ENCODE measurements at places on chromosomes 5 and 9.
A peak's percentile ranks its signal among the peaks of the same experiment; 100 is the strongest.

GRCh38 chr5:147037515-147038205, 159.1 kb upstream of the PPP2R2B start:
- DNase-seq = no peak

DNA sequence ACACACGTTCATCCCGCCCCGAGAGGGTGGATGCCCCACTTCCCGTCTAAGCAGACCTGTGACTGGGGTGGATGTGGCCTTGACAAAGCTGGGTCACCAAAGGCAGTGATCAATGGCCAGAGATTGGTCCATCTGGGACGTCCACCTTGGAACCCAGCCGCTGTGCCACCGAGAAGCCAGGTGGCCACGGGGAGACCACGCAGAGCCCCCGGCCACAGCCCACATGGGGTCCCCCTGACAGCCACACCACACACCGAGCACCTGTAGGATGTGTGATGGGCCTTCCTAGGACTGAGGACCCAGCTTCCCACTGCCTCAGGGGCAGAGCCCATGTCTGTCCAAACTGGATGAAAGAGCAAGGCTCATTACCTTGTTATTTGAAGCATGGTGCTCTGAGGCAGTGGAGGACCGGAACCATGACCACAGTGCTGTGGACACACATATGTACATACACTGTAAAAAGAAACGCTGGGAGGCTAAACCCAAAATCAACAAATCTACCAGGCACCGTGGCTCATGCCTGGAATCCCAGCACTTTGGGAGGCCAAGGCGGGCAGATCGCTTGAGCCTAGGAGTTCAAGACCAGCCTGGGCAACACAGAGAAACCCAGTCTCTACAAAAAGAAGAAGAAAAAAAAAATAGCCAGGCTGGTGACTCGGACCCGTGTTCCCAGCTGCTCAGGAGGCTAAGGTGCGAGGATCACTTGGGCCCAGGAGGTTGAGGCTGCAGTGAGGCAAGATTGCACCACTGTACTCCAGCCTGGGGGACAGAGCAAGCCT, 50.1 kb downstream of the MRPL36 start:
- DNase-seq = no peak

DNA sequence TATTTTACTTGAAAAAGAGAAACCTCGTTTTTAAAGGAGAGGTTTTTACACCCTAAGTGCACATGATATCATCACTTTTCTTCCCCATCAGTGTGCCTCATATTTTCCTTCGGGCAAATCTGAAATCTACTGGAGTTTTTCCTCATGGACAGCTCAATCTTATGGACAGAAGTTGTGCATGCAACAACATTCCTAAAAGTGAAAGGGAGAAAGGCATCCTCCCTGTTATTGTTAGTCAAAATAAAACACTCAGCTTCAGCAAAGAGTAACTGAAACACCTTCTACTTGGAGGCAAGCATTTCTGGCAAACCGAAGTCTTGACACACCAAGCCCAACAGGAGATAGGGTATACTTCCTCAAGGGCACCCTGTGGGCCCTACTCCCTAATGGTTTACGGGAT, 217.9 kb downstream of the BNC2 start:
- no peak for DNase-seq

GRCh38 chr5:94818904-94819303, 200.4 kb downstream of the SLF1 start:
- DNase-seq = no peak

DNA sequence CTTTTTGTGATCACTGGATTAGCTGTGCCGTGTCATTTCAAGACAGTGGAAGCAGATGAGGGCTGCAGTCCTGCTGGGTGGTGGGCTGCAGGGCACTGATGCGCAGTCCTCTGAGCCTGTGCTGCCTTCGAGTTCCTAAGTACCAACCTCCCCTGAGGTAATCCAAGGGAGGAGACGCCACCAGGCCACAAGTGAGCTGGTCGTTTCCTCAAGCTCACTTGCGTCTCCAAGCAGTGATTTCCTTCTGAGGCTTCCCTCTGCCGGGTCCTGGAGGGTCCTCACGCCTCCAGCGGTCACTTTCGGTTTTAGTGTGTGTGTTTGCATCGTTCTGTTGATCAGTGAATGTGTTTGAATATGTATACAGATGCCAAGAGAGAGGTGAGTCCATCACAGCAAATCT, 115.7 kb downstream of the TRIO start:
- no peak for DNase-seq

- DNase-seq = no peak
Observed at GRCh38 chr5:59360130-59360555, 533.4 kb downstream of the PDE4D start.

DNA sequence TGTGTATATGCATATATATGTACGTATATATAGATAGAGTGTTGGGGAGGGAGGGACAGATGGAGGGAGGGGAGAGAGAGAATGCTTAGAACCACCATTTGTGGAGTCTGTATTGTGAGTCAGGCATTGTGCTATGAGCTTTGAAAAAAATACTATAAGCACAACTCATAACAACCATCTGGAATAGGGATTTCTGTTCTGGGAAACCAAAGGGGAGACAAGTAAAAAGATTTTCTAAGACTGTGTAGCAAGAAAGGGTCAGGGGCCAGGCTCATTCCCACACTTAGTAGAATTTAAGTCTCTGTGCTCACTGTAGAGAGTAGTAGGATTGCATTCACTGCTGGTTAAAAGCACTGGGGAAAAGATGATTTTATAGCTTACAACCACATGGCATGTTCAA, 202.3 kb upstream of the SGCD start:
- DNase-seq = no peak

DNA sequence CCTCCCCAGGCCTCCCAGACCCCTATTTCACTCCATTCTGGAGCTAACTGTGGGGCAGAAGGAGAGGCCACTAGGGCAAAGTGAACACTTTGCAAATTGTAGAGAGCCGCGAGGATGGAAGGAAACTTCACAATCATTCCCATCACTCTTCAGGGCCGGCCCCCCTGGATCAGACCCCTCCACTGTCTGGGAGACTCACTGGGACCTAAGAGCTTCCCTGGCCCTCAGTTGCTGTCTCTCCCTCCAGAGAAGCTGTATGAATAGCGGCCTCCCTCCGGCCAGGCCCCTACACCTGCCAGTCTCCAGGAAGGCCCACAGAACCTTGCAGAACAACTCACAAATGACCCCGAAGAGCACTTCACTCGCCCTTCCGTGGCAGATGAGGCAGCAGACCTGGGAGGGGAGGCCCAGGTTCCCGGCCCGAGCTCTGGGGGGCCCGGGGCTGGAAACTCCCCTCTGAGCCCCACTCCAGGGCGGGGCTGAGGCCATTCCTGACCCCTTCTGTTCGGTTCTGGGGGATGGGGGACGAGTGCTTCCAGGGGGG, 141.9 kb upstream of the IER5L start:
- no peak for DNase-seq

DNA sequence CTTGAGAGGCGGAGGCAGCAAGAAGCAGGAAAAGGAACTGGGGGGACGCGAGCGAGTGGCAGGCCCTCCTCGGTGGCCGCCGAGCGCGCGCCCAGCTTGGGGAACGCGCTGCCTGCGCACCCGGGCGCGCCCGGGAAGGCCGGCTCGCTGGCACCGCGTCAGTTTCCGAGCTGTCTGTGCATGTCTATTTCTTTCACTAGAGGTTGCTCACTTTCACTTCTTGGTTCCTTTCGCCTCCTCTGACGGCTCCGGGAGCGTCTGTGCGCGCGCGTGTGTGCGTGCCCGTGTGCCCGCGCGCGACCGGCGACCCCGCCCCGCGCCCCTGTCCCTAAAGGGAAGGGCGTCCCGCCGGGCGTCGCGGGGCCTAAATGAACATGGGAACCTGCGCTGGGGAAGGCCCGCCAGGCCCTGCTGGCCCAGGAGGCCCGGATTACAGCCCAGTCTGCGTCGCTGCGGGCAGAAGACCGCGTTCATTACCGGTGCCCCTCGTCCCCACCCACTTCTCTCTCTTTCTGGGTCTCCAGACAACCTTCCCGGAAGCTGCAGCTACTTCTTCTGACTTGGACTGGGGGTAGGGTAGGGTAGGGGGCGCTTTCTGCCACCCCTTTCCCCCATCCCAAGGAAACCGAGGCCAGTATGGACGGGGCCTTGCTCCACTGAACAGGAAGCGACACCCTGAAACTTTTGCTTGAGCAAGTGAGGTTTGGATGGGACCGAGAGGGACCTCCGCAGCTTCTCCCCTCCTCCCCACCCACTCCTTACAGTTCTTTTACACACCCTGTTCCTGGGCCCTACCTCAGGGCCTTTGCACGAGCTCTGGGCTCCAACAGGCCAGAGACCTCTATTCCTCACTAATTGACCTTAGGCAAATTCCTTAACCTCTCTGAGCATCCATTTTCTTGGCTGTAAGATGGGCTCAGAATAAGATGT, 205.8 kb upstream of the IER5L start:
- peak; percentile 85 for DNase-seq

- no peak for DNase-seq
Observed at GRCh38 chr5:135211791-135212190, 177.8 kb upstream of the PITX1 start.

- DNase-seq = no peak
Observed at GRCh38 chr5:139492700-139493192, 10.2 kb upstream of the STING1 start.

DNA sequence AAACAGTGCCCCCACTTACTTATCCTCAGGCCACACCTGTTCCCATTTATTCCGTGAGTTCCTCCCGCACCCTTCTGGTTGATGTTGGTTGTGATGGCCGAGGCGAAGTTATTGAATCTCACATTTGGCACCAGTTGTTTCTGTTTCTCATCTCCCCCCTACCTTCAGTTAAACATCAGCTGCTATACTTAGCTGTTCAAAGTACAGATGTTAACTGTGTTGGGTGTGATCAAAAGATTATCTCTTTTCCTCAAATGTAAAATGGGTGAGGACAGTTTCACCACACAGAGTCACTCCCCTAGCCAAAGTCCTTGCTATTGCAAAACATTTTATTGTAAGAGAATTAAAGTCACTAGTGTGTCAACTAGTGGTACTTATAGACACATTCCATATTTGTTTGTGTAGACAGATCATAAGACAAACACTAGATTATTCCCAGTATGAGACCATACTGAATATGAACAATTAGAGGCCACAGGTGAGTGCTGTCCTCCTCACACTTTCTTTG, 43.2 kb upstream of the PRSS3 start:
- no peak for DNase-seq

- no peak for DNase-seq
Observed at GRCh38 chr9:131633491-131634031, 88.2 kb downstream of the PRRT1B start.

DNA sequence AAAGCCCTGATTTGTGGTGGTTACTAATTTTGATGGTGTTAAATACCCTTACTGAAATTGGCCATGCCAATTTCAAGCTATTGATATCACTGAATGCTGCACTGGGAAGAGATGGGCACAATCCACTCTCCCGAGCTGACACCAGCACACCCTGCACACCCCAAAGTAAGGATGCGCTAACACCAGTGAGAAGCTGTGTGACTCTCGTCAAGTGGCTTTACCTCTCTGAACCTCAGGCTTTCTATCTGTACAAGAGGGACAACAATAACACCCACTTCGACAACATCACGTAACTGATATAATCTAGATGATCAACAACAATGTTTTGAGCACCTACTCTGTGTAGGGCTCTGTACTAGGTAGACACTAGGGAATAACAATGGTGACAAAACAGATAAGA, 8.0 kb upstream of the AKNA start:
- no peak for DNase-seq

DNA sequence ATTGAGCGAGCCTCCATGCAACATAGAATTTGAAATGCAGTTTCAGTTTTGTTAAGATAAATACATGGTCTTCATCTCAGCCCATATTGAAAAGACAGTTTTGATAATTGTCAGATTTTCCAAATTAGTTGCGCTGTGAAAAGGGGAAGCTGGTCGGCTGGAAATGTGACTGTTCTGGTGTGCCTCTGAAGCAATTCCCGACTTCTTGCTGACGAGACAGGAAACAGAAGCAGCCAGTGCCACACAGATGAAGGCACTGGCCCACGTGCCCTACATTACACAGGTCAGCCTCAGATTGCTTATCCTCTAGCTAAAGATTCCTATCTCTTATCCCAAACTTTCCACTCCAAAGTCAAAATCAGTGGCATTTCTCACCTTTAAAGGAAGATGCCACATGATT, 214.1 kb upstream of the TLE4 start:
- peak; percentile 17 for DNase-seq

DNA sequence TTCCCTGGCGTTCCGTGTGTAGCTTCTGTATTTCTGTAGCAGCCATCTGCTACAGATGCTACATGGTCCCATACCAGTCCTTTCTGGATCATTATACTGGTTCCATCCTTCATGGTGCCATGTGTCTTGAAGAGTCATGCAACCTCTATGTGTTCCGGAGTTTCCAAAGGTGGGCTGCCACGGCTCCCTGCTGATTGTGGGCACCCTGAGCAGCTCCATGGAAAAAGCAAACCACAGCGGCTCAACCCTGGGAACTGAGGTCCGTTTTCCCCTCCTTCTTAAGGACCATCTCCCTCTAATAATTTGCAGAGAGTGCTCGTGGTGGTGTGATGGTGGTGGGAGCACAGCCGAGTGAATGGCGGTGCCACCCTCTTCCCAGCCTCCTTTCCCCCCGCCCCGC, 600.4 kb downstream of the CCDC171 start:
- DNase-seq = no peak

GRCh38 chr5:149822301-149822700, 92.2 kb downstream of the PPARGC1B start:
- DNase-seq = no peak

GRCh38 chr9:132669698-132670456, at the start of gene DDX31:
Gene DDX31 (minus strand): TSS chr9:132669983. CDS start chr9:132669934, 49 bp downstream.
- peak; percentile 89 for DNase-seq

DNA sequence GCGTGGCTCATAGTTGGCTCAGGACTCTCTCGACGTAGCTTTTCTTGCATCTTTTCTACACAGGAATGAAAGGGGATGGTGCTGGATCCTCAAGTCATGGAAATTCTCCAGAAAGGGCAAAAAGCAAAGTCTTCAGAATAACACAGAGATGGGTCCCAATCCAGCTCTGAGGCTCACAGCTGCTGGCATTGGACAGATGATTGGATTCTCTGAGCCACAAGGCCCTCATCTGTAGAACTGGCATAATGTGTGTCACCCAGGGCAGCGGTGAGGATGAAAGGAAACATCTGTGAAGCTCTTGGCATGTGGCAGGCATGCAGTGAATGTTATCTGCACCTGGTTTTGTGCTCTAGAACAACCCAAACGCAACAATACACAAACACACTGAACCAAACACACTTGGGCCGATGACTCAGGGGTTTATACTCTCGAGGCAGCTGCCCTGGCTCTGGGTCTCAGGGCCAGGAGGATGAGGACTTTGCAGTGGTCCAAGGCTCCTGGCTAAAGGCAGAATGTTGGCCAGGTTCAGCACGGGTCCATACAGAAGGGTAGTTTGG, 64.0 kb upstream of the UBTD2 start:
- DNase-seq = no peak
